ENCODE measurements at places on chromosomes 11 and 22.
A peak's percentile ranks its signal among the peaks of the same experiment; 100 is the strongest.

DNA sequence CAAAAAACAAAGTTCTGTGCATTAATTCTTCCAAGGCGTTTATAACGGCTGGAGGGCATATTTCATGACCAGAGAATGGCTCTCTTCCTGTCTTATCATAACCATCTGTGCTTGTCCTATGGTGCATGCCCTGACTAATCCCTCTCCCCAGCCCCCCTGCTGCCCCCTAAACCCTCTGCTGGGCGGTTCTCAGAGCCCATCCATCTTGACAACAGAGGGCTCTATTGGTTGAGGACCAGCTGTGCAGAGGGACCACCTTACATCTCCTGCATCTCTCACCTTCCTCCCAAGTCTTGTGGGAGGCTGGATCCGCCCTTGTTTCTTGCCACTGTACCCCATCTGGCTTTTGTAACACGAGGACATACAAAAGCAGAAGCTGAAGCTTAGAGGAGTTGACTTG is 282.1 kb downstream of the MIAT start:
- DNase-seq = peak; percentile 79

GRCh38 chr11:30729187-30729713 is 143.1 kb upstream of the MPPED2 start:
- DNase-seq = no peak

DNA sequence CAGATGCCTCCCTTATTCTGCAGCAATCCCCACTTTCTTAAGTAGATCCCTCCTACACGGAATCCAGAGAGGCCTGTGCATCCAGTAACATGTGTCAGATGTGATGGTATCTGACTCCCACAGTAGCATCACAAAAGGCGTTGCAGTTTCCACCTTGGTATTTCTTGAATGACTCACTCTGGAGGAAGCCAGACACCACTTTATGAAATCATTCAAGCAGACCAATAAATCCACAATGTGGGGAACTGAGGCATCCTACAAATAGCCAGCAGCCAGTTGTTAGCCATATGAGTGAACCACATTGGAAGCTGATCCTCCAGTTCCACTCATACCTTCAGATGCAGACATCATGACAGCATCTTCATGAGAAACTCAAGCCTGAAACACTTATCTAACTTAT is 798.1 kb downstream of the OPCML start:
- no peak for DNase-seq

DNA sequence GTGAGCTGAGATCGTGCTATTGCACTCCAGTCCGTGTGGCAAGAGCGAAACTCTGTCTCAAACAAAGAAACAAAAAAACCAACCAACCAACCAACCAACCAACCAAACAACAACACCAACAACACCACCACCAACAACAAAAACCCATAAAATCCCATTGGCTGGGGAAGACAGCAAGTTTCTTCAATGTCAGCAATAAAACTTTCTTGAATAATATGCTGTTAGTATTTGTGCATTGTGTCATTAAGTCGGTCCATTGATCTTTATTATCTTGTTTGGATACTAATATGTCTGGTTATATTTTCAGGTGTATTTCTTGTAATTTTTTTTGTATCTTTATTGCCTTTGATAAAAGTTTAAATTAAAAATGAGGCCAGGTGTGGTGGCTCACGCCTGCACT is 9.4 kb downstream of the GRK3 start:
- DNase-seq = no peak

DNA sequence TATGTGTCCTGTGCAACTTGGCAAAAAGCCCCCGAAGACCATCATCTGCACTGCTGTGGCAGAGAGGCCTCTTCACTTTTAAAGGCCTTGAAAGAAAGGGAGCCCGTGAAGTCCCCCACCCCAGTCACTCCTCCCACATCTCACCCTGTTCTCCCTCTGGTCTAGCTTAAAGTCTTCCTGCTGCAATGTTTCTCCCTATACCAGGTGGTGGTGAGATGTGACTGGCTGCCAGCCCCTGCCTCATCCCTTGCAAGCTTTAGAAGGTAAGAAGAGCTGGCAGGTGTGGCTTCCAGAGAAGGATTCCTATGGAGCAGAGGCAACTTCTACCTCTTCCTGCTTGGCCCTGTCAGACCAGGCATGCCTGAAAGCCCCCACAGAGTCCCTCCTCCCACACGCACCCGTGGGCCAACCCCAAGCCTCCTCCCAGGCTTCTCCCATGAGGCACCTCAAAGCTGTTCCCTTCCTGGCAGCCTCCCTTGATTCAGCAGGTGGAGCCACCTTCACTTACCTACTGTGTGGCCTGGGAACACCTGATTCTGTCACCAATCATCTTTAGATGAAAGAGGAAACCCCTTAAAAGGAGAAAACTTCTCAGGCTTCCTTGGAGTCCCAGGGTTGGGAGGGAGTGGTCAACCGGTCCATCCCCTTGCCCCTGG is 4.0 kb upstream of the TRIM29 start:
- no peak for DNase-seq

DNA sequence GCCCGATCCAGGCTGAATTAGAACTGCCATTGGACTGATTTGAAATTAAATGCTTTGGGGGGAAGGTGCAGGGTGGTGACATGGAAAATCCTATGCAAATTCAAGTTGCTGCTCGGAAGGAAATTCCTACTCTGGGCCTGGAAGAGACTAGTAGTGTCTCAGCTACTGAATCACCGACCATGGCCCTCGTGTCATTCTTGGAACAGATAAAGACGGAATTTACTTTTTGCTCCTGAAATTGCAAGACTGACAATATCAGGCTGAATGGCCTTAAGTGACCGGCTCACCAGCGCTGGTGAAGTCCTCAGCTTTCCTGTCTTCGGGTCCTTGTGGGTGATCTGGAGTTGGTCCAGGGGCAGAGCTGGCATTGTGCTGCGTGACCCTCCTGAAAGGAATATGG is 6.1 kb downstream of the ASCC2 start:
- no peak for DNase-seq

- no peak for DNase-seq
Observed at GRCh38 chr22:27835446-27835845, 33.9 kb upstream of the MN1 start.

DNA sequence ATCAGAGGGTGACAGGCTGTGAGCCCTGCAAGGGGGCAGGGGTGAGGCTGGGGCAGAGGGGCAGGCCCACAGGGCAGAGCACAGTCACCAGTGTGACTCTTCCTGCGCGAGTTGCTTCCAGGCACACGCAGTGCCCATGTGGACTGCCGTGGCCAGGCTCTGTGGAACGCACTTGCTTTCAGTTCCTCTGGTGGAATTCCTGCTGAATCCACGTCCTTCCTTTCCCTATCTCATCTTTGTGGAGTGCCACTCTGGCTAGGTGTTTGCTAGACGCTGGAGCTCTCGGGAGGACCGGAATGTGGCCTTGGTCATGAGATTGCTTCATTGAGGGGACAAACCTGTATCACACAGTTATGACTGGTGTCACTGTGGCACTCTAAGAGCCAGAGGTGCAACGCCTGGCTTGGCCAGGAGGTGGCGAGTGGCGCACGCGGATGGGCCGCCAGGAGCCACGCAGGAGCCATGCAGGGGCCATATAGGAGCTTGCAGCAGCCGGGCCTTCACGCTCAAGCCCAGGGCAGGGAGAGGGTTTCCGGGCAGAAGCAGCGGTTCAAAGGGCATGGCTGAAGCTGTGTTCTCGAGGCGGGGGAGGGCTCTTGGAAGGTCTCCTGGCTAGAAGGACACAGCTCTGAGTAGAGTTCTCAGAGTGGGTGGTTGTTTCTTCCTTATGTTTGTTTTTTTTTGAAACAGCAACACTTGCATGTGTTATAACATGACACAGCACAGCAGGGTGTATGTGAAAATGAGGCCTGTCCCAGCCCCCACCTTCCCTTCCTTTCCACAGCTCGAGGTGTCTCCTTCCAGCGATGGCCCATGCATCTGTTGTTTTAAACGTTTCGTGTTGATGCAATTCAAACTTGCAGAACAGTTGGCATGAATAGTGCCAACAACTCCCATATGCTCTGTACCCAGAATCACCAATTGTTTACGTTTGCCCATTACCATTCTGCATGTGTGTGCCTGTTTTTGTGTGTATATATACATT is 36.2 kb downstream of the TBC1D22A start:
- DNase-seq = peak; percentile 9

Data from NCI-H524 treated with DMSO at 0.1 percent for 48 hours (cell line).